NCI-H187 (cell line): ENCODE measurements at places on chromosomes 3 and 15.

GRCh38 chr3:182722907-182723306, 70.4 kb upstream of the ATP11B start:
- DNase-seq = no peak

- DNase-seq = no peak
These were observed 51.7 kb downstream of the ZIC4 start for GRCh38 chr3:147354623-147355022.

GRCh38 chr15:62472616-62473299, 307.7 kb upstream of the C2CD4B start:
- DNase-seq = no peak

DNA sequence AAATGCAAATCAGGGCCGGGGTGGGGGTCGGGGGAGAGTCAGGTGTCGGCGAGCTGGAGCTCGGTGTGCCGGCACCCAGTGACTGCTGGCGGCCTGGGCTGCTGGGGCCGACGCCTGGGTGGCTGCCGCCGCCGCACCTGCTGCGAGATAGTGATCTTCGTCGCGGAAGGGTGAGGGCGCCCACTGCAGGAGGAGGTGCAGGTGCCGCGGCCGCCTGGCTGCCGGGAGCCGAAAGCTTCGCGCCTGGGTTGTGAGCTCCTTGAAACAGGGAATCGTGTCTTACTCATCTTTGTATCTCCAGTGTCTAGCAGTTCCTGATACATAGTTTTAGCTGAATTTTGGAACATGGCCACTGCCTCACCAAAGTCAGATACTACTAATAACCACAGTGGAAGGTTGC, 64.0 kb upstream of the CPOX start:
- DNase-seq = no peak

DNA sequence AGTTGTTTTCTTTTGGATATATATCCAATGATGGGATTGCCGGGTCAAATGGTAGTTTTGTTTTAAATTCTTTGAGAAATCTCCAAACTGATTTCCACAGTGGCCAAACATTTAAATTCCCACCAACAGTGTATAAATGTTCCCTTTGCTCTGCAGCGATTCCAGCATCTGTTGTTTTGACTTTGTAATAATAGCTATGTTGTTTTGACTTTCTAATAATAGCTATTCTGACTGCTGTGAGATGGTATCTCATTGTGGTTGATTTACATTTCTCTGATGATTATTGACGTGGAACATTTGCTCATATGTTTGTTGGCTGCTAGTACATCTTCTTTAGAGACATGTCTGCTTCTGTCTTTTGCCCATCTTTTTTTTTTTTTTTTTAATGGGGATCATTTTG, 332.2 kb upstream of the GBE1 start:
- DNase-seq = no peak

DNA sequence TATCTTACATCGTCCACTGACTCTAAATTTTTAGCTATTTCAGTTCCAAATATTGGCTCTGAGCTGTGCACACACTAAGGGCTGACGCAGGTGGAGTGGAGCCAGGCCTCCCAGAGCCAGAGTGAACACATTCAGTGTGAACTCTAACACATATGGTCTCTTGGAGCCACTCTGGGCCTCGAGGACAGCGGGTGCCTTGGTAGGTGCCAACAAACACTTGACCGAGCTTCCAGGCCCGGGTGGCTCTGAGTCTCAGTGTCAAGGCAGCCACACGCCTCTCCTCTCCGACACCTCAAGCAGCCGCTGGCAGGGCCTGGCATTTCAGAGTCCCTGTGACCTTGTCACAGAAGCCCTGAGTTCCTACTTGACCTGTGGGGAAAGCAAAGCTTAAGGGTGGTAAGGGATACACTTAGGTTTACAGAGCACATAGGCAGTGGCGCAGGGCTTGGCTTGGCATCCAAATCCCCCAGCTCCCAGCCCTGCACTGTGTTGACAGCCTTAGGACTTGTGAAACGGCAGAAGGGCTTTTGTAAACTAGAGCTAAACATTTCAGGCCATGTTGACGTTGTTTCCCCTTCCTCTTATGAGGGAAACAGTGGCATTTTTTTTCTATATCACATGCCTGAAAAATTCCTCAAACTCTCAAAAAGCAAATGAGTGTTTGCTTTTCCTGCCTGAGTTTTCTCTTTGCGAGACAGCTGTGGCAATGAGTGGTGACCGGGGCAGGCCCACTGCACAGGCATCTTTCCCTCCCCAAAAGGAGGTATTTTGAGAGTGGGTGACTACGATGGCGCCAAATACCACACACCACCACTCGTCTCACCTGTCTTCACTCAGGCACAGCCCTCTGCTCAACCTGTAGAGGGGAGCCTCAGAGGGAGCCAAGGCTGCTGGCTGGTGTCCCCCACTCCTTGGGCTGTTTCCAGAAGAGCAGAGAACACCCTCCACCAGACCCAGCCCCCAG, 60.8 kb downstream of the DAPK2 start:
- no peak for DNase-seq

DNA sequence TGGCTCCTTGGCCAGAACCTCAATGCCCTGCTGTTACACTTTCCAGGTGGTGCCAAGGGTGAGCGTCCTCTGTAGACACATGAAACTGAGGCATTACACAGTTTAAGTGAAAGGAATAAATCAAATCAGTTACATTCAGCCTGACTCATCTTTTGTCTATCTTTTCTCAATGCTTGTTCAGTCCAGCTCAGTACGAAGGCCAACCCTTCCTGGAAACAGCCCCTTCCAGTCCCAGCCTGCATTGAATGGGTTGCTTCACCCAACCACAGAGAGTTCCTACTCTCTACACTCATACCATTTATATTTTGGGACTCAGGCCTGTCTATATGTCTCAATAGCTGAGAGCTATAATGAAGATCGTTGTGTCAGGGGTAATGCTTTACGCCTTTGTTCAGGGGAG, 363.6 kb downstream of the RORA start:
- DNase-seq = no peak

- no peak for DNase-seq
These were observed 72.9 kb downstream of the TM4SF4 start for GRCh38 chr3:149547413-149547812.

DNA sequence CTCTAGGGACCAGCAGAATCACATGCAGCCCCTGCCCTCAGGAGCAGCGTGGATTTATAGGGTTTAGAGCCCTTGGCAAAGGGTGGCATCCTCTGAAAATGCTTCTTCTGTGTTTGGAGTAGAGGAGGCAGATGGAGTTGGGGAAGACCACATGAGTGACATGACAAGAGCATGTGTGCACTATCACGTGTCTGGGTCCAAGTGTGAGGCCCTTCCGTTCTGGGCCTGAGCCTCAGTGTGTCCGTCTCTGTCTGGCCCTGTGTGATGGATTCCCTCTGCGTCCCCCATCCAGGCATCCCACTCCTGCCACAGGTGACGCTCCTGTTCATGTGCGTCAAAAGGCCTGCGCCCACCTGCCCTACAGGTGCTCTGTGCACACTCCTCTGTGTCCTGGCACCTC, 30.1 kb downstream of the FGD5 start:
- DNase-seq = no peak

- DNase-seq = no peak
These were observed 835.8 kb upstream of the ALCAM start for GRCh38 chr3:104530934-104531333.

DNA sequence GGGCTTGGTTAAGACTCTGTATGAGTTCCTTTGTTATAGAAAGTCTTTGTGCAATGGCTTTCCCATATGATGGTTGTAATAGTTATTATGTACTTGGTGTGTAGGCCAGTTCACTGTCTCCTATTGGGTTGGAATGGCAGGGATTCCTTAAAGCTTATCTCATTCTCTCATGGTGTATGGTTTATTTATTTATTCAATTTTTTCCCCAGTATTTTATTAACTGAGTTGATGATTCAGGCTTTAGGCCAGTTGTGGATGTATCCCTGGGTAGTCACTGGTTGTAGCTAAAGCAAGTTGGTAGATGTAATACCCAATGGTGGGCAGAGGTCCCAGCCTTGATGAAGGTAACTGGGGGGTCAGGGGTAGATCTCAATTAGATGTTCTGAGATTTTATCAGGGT, 349.4 kb downstream of the DOCK3 start:
- no peak for DNase-seq

- no peak for DNase-seq
These were observed 560.6 kb downstream of the PDCD6IP start for GRCh38 chr3:34359064-34359463.

GRCh38 chr3:137944593-137944992, 65.4 kb upstream of the CLDN18 start:
- DNase-seq = no peak

DNA sequence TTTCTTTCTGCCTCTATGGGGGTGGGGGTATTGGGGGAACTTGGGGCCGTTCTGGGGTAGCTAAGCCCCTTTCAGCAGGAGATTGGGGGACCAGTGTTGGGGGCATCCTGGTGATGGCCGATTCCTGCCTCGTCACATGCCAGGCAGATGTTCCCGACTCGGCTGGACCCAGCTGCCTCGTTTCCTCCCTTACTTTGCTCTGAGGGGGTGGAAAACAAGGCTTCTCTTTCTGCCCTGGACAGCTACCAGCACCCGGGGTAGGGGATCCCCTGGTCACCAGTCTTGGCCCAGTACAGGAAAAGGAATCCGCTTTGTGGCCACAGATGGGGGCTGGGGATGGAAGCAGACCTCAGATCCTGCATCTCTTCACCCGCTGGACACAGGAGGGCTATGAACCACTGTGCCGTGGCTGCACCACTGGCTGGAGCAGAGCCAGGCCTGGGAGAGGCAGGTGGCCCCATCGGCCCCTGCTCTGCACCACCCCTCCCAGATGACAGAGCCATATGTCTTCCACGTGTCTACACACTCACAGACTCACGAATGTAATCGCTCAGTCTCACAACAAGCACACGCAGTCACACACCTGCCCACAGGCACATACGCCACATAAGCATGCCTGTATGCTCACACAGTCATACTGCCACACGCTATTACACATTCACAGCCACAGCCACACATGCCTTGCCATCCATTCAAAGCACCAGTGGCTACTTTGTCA, 12.4 kb downstream of the SNX33 start:
- no peak for DNase-seq

DNA sequence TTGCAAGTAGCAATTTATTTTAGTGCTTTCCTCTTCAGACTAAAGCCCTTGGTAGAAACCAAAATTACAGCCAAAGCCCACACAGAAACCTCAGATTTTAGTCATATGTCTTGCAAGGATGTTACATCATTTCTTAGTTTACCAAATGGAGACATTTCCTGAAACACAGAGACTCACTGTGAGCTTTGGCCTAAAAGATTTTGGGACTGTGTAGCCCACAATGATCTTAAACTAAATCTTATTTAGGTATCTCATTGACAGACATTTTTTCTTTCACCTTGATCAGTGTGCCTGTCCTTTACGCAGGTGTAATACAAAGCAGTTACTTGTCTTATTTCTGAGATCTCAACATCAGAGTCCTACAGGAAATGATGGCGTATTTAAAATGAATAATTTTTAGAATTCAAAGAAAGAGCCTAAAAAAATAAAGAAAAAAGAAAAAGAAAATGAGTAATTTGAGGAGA, 27.8 kb upstream of the AP4E1 start:
- DNase-seq = no peak

GRCh38 chr3:102174832-102175374, 259.9 kb upstream of the ZPLD1 start:
- DNase-seq = no peak

GRCh38 chr3:27345045-27345444, 24.1 kb downstream of the NEK10 start:
- DNase-seq = no peak

- DNase-seq = no peak
These were observed 22.0 kb downstream of the PRR23E start for GRCh38 chr3:127214975-127215374.

DNA sequence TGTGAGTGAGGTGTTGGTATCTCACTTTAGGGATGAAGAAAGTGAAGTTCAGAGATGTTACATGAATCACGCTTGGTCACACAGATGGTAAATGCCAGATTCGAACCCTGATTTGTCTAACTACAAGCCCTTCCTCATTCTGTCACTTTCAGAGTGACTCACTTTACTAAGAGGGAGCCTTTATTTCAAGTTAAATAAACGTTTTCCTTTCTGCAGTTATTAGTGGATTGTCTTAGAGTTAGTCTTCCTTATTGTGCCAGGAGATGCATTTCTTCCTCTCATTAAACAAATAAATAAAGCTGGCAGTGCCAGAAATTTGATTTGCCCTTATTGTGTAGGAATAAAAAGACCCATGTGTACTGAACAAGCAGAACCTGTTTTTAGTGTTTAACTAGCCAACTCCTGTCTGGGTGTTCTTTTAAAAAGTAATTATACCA, 162.5 kb downstream of the AKAP13 start:
- DNase-seq = no peak

DNA sequence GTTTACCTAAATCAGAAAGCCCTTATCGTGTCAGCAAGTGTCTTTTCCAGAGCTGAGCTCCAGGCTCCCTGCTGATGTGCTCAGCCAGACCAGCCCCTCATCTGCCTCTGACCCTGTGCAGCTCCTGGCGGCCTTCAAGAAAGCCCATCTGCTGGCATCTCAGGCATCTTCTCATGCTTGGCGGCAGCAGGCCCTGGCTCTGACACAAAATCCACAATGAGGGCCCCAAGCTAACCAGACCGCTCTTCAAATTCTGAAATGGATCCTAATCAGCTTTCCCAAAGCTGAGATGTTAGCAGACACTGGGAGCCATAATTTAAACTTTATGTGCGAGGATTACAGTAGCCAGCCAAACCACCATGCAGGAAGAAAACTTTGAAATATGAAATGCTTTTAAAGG, 50.8 kb upstream of the CTDSPL start:
- DNase-seq = no peak

DNA sequence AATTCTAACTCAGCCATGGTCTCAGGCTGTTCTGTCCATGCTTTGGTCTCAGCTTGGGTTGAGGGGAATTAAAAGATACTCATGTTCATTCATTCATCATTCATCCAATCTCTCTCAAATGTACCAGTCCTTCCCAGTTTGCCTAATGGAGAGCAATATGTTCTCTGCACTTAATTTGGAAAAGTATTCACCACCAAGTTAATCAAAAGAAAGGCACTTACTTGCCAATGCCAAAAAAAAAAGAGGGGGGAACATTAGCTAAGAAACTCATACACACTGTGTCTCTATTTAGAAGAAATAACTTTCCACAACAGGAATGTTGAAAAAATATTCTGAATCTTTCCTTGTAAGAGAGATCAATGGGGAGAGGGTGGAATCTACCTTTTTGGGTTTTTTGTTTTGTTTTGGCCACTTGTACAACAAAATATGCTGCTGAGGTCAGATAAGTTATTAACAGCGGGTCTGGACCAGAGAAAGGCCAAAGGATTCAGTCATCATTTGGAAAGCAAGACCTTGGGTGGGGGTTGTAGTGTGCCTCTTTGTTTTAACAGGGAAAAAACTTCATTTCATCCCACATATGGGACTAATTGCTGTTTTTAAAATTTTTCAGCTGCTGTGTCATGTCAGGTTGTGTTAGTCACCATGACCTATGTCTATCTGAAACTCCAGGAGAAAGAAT, 152.3 kb downstream of the FBN1 start:
- DNase-seq = no peak

- no peak for DNase-seq
These were observed 727.7 kb upstream of the NECTIN3 start for GRCh38 chr3:110343945-110344344.

- no peak for DNase-seq
These were observed at the start of gene ZPLD1 for GRCh38 chr3:102434715-102435114. ZPLD1 (plus strand) TSS chr3:102435015; CDS start chr3:102438488, 3,473 bp downstream.
